WTC11 (cell line): ENCODE measurements at places on chromosomes 3 and 15. TPM values are rescaled to one million over a fixed set of nuclear protein-coding genes. Genes with fewer than 3 reads are reported as not detected.

DNA sequence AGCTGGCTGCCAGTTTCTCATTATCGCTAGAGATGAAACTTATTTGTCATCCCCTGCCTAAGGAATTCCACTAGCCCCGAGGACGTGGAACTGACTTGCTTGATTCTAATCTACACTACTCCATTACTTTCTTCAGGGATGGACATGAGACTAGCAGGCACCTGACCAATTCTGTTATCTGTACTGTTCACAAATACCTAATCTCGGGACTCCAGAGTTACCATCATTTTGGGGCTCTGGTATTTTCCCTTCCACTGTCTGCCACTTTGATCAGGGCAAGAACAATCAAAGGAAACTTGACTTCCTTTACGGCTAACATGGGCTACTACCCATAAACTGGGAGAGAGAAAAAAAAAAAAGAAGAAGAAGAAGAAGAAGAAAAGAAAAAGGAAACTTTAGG, 27.8 kb downstream of the BMF start:
- H3K4me1 ChIP-seq, result peaks cover 32% of the 10 kb centered on the region
- 0 out of 2 replicates have a peak overlapping the region, but pooled peaks have one; percentile 24 for H3K4me3 ChIP-seq
- H3K27ac ChIP-seq, result no peak overlapping the region
- H3K36me3 ChIP-seq, result no peaks in the 10 kb centered on the region
- H3K27me3 ChIP-seq, result peaks cover 28% of the 10 kb centered on the region
- DNase-seq, result no peak

- no peaks in the 10 kb centered on the region; the same call in none of the 2 replicates for H3K27me3 ChIP-seq
- H3K4me1 ChIP-seq, result peaks cover 10% of the 10 kb centered on the region
- H3K27ac ChIP-seq, result no peak overlapping the region
- no peak overlapping the region for H3K4me3 ChIP-seq
Observed at GRCh38 chr15:33616475-33616874, 305.7 kb downstream of the RYR3 start.

The ACP3 gene
- 1.6 to 2.5 TPM (median 1.9 TPM) in 3 replicates for total RNA-seq

DNA sequence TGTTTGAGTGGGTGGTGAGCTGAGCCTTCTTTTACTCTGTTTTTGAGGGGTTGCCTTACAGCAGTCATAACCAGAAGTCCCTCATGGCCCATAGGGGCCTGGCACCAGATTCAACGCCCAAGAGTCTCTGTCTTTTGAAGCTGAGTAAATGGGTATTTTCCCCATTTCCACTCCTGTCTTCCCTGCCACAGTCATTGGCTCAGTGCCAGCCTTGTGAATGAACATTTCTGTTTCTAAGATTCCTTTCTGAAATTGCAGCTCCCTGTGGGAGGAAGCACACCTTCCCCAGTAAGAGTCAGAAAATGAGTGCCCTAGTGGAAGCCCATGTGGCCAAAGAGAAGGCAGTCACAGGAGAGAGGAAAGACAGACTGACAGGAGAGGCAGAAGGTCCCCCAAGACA, 43.7 kb upstream of the POLR2M start:
- H3K4me3 ChIP-seq, result no peak overlapping the region
- no peak for DNase-seq
- no peaks in the 10 kb centered on the region for H3K4me1 ChIP-seq

The KLHL18 gene
- 23.4 to 29.5 TPM (median 28.4 TPM) in 3 replicates for total RNA-seq

The GOLGA6A gene
- total RNA-seq, result 3.1 to 6.0 TPM (median 5.7 TPM) in 3 replicates

DNA sequence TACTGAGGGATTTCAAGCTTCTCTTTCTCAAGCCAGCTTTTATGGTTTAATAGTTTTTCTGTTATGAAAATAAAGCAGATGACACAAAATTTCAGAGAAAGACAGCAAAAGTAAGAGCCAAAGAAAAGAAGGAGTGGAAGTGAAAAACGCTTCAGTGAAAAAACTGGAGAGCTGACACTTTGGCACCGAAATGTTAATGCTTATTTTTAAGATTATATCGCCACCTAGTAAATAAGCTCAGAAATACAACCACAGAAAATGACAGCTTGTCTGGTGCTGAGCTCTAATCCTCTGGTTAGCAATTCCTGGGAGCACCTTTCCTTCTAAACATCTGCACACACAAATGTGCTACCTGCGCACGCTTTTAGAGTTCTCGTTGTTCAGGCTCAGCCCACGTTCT, 101.6 kb downstream of the ZPLD1 start:
- H3K4me1 ChIP-seq, result no peaks in the 10 kb centered on the region
- no peak overlapping the region for H3K27ac ChIP-seq
- H3K27me3 ChIP-seq, result no peaks in the 10 kb centered on the region
- DNase-seq, result no peak
- H3K36me3 ChIP-seq, result no peaks in the 10 kb centered on the region

GRCh38 chr3:137134431-137134830, 176.6 kb downstream of the IL20RB start:
- no peaks in the 10 kb centered on the region for H3K36me3 ChIP-seq
- no peak overlapping the region for H3K27ac ChIP-seq
- H3K27me3 ChIP-seq, result peaks cover 4% of the 10 kb centered on the region; the same call in 1 of the 2 replicates
- peaks cover 26% of the 10 kb centered on the region for H3K4me1 ChIP-seq
- no peak overlapping the region for H3K4me3 ChIP-seq

The SEMA3G gene
- total RNA-seq, result 1.6 to 2.5 TPM (median 2.5 TPM) in 3 replicates

- peaks cover 46% of the 10 kb centered on the region for H3K36me3 ChIP-seq
- H3K27ac ChIP-seq, result peak overlapping the region; percentile 85
- no peaks in the 10 kb centered on the region for H3K27me3 ChIP-seq
- peaks cover 60% of the 10 kb centered on the region for H3K4me1 ChIP-seq
Observed at GRCh38 chr15:29759596-29759995, 62.7 kb downstream of the TJP1 start.

DNA sequence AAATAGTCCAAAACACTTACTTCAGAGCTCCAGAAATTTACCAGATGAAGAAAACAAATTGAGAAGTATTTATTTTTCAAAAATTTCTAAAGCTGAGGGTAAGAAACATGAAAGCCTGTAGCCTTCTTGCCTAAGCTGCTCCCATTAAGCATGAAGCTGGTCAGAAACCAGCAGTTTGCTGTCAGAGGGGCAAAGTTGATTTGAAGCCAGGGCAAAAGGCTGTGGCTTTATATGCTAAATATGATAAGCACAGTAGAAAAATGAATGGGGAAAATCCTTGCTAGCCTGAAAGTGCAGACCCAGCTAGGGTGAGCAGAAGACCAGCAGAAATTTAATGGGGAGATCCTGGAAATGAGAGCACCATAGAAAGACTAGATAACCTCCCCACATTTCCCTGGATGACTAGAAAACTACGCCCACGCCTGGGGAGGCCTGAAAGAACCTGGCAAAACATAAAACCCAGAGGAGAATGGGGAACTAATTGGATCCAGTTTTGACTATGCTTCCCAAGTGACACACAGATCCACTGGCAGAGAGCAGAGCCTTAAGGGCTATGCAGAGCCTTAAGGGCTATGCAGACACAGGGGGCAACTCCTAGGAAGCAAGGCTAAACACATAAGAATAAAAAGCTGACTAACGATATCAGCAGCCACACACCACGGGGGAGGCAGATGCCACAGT, 43.0 kb upstream of the HEG1 start:
- peaks cover 5% of the 10 kb centered on the region for H3K4me1 ChIP-seq
- H3K36me3 ChIP-seq, result no peaks in the 10 kb centered on the region
- peak overlapping the region; percentile 33; the same call in 1 of the 2 replicates for H3K27ac ChIP-seq
- H3K27me3 ChIP-seq, result no peaks in the 10 kb centered on the region
- no peak for DNase-seq

The GOLGA6D gene
- total RNA-seq, result 2.1 to 2.6 TPM (median 2.6 TPM) in 3 replicates

DNA sequence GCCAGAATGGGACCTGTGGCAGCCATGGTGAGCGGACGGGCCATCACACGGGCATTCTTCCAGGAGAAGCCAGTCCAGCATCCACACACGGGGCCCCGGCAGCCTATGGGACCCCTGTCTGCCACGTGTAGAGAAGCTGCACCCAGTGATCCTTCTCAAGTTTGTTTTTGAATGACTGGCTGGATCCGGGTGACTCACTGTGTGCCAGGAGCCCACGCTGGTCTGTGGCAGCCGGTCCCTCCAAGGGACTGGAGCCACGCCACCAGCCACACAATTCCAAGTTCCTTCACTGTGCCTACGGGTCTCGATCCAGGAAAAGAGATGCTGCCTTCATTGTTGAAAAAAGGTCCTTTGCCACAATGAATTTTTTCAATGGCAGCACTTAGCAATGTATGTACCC, 58.1 kb downstream of the ATP10A start:
- H3K27ac ChIP-seq, result no peak overlapping the region
- DNase-seq, result no peak
- H3K27me3 ChIP-seq, result no peaks in the 10 kb centered on the region
- H3K4me1 ChIP-seq, result peaks cover 10% of the 10 kb centered on the region

The ATP13A4 gene
- 0.18 to 0.60 TPM (median 0.20 TPM) in 3 replicates for total RNA-seq

DNA sequence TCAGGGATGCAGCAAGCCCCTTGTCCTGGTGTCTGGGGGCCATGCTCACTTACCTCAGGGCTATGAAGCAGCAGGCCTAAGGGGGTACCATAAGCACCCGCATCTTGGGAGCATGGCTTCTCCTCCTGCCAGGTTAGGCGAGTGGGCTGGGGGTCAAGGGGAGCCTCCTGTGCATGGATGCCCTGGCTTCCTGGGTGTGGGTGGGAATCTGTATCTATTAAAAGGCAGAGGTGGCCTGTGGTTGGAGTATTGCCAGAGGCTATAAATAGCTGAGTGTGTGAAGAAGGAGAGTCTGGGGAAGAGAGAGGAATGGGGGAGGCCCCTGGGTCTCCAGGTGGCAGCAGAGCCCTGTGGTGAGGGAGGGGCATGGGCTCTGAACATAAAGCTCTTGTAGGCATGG, 19.5 kb downstream of the ACVR2B start:
- peaks cover 24% of the 10 kb centered on the region for H3K4me1 ChIP-seq
- no peak for DNase-seq
- H3K36me3 ChIP-seq, result peaks cover 25% of the 10 kb centered on the region
- no peak overlapping the region for H3K4me3 ChIP-seq

The GNAT1 gene
- 0.13 to 0.39 TPM (median 0.14 TPM) in 3 replicates for total RNA-seq

GRCh38 chr3:37701734-37702433, 159.8 kb upstream of the CTDSPL start:
- no peak for DNase-seq
- peaks cover 5% of the 10 kb centered on the region; the same call in 1 of the 2 replicates for H3K4me1 ChIP-seq
- H3K27me3 ChIP-seq, result peaks cover 5% of the 10 kb centered on the region; the same call in 1 of the 2 replicates
- H3K36me3 ChIP-seq, result no peaks in the 10 kb centered on the region

- peak overlapping the region; percentile 79 for H3K27ac ChIP-seq
- no peaks in the 10 kb centered on the region for H3K36me3 ChIP-seq
- H3K4me3 ChIP-seq, result no peak overlapping the region
- peaks cover 20% of the 10 kb centered on the region for H3K4me1 ChIP-seq
Observed at GRCh38 chr15:74817370-74817737, 4.7 kb downstream of the LMAN1L start.

- H3K4me1 ChIP-seq, result no peaks in the 10 kb centered on the region
- no peak overlapping the region for H3K27ac ChIP-seq
- peaks cover 65% of the 10 kb centered on the region for H3K36me3 ChIP-seq
Observed at GRCh38 chr3:775178-775880, 317.5 kb upstream of the CNTN6 start.
